WTC11 (cell line): ENCODE measurements at places on chromosomes 1 and 21.

GRCh38 chr1:248136811-248137210 lies 8.1 kb upstream of the OR2M5 start:
- no peak for DNase-seq

DNA sequence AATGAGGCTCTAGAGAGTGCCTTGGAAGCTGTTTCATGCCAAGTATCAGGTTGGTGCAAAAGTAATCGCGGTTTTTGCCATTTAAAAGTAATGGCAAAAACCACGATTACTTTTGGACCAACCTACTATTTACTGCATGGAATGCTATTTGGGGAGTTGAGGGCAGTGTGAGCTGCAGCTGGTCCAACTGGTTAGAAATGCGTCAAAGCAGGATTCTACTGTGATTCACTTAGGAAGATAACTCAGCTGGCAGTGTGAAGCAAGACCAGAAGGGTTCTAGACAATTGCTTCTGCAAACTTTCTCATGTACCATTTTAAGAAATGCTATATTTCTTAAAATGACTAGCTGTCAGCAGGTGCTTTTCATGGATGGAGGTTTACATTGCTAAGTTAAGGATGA lies 21.2 kb upstream of the PLA2G2C start:
- no peak for DNase-seq

- no peak for DNase-seq
Measured at GRCh38 chr1:154574716-154575115, 7.1 kb downstream of the CHRNB2 start.

GRCh38 chr1:30111431-30111830 lies 612.0 kb downstream of the MATN1 start:
- DNase-seq, result peak; percentile 76

GRCh38 chr1:202806845-202807450 lies 1.3 kb downstream of the KDM5B start:
- peak; percentile 24 for DNase-seq

- peak; percentile 62 for DNase-seq
Measured at GRCh38 chr1:202135221-202135721, 9.3 kb downstream of the ARL8A start.

DNA sequence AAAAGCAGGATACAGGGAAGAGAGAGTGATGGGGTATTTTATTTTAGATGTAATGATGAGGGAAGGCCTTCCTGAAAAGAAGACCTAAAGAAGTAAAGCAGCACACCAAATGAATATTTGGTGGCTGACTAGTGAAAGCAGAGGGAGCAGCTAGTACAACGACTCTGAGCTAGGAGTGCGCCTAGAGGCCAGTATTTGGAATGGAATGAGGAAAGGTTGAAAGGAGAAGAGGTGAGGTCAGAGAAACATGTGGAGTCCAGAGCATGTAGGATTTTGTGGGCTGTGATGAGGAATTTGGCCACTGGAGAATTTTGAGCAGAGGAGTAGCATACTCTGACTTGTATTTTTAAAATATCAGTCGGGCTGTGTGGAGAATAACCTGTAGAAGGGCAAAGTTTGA lies 11.8 kb upstream of the RPL5 start:
- no peak for DNase-seq

- DNase-seq, result no peak
Measured at GRCh38 chr1:155761736-155762405, 73.0 kb downstream of the DAP3 start.

- DNase-seq, result no peak
Measured at GRCh38 chr1:89910780-89911179, 84.1 kb upstream of the ZNF326 start.

GRCh38 chr1:160860840-160861505 lies 1.7 kb downstream of the CD244 start:
- no peak for DNase-seq

- DNase-seq, result no peak
Measured at GRCh38 chr1:179816196-179816960, 61.2 kb downstream of the TOR1AIP2 start.

DNA sequence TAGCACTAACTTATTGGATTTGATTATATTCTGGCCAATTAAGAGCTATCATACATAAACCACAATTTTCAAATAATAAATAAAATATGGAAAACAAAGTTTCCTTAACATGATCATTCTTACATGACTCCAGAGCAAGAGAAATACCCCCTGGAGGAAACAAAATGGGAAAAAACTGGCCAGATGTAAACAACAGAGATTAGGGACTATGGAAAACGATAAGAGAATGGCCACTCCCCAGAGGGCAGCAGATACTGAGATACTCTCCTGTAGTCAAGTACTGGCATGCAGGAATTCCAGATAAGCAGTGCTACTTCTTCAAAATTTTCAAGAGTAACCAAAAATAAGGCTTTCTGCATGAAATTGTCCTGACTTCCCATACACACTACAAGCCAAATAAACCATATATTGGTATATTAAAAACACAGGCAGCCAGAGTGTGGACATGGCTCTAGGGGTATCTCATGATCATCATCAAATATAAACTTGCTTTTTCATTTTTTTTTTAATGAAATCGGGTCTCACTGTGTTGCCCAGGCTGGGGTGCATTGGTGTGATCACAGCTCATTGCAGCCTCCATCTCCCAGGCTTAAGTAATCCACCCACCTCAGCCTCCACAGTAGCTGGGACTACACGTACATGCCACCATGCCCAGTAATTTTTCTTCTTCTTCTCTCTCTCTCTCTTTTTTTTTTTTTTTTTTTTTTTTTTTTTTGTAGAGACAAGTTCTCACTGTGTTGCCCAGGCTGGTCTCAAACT lies 118.5 kb downstream of the EIF4G3 start:
- no peak for DNase-seq

- no peak for DNase-seq
Measured at GRCh38 chr1:232725305-232726047, 79.7 kb upstream of the MAP10 start.

DNA sequence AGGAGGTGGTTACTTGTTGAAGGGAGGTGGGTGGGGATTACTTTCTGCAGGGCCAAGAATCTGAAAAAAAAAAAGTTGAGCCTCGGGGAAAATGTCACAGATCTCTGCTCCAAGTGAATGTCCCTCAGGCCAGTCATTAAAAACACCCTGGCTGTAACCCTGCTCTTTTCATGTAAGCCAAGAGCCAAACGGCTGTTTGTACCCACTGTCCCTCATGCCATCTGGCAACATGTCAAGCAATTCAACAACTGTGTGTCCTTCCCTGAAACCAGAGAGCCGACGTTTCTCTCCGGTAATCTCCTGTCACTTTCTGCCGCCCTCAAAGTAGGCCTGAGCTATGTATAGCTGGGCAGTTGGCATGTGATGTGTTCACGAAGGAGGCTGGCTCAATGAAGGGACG lies 14.7 kb downstream of the CASQ2 start:
- DNase-seq, result no peak

GRCh38 chr1:2224170-2224584 lies 3.9 kb upstream of the SKI start:
- DNase-seq, result no peak

GRCh38 chr1:18494304-18494703 lies 13.6 kb downstream of the KLHDC7A start:
- no peak for DNase-seq

GRCh38 chr1:170864238-170864637 lies 71.1 kb upstream of the MROH9 start:
- no peak for DNase-seq

- DNase-seq, result no peak
Measured at GRCh38 chr1:173213665-173214064, 6.5 kb upstream of the TNFSF4 start.

DNA sequence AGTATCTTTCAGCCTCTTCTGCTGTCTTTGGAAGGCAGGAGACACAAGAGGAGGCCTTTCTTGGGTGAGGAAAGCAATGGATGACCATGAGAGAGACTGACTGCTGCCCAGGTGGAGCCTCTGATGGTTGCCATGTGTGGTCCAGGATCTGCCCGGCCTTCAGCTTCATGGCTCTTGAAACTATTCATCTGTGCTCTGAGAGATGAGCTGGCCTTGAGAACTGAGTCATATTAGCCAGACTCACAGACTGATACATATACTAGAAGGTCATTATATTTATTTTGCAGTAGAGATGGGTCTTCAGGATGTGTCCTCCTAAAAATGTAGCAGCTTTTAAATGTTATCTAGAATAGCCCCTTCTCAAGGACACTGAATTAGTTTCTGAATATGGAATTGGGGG lies 33.7 kb downstream of the PTGFRN start:
- no peak for DNase-seq

DNA sequence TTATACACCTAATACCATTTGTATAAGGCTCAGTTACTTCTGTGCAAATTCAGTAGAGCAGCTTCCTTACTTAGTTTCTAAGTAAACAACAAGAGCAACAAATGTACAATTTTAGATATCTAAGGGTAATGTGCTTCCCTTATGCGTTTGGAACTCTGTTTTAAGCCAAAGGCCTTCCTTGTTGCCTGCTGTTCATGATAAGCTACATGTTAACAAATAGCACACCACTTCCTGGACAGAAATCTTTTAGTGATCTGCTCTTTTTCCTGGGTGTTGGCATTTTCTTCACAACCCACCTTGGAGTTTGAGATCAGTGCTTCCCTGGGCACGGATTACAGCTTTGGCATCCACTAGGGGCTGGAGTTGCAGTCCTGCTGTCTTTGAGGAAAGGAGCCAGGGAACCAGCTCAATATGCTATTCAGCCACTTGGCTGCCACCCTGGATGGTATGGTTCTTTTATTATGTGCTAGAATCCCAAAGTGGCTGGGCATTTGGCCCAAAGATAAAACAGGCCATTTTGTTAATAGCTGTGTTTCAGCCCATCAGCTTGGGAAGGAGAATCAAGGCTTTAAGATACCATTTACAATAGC lies 55.6 kb upstream of the ADAR start:
- no peak for DNase-seq

- DNase-seq, result peak; percentile 83
Measured at GRCh38 chr1:209937996-209938959, at the start of gene SYT14. Gene SYT14, plus strand, starts transcription at chr1:209938217. Its CDS starts 48 bp downstream, at chr1:209938265.

- peak; percentile 48 for DNase-seq
Measured at GRCh38 chr1:84944767-84945486, 51.9 kb upstream of the LPAR3 start.

GRCh38 chr1:81549588-81550127 lies 251.1 kb upstream of the ADGRL2 start:
- DNase-seq, result no peak

GRCh38 chr1:213720032-213720431 lies 267.7 kb upstream of the PROX1 start:
- no peak for DNase-seq

- DNase-seq, result no peak
Measured at GRCh38 chr1:79043506-79043905, 37.0 kb upstream of the ADGRL4 start.

DNA sequence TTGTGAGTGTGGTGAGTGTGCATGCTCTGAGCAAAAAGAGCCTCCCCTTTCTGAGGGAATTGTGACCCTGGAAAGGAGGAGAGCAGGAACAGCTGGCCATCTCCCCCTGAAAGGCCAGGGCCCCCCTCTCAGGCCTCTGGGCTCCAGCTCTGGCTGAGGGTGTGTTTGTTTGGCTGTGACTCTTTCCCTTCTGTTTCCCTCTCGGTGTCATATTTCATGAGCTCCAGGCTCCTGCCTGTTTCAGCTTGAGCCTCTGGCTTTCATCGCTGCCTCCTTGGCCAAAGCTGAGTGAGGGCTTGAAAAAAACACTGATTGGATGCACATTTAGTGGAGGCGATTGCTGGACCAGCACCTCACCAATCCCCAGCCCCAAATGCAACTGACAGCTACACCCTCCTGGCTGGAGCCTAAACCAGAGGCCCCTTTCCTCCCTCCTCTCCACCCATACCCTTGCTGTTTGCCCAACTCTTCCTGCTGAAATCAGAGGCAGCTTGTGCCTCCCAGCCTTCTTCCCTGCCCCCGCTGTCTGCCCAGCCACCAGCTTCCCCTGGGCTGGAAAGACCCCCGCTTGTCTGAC lies 64.1 kb downstream of the DDR2 start:
- DNase-seq, result peak; percentile 67

DNA sequence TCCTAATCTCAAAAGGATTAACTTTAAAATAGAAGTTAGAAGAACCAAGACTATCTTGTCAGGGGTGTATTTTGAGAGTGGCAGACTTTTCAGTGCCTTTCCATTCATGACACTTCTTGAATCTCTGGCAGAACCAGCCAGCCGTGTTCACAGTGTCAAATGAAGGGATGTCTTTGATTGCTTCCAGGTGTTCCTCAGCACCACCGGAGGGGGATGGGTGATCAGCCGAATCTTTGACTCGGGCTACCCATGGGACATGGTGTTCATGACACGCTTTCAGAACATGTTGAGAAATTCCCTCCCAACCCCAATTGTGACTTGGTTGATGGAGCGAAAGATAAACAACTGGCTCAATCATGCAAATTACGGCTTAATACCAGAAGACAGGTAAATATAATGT lies 32.3 kb downstream of the FMO1 start:
- no peak for DNase-seq

DNA sequence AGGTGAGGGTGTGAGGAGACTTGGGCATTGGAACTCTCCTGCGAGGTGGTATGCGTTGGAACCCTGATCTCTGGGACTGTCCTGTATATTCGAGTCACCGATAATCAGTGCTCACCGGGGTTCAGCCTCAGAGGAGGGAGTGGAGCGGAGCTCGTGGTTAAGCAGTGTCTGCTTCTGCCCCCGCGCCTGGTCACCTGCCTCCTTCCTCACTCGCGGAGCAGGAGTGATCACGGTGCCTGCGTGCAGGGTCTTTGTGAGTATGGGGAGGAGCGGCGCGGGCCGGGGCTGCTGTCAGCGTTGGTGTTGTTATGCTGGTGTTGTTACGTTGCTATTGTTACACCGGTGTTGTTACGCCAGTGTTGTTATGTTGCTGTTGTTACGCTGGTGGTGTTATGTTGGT lies 23.3 kb downstream of the H6PD start:
- DNase-seq, result no peak

GRCh38 chr1:94648225-94649007 lies 106.9 kb upstream of the F3 start:
- DNase-seq, result no peak
